ENCODE measurements at places on chromosomes 7 and 10.

- DNase-seq = no peak
Observed at GRCh38 chr10:63265222-63265617, 132.1 kb downstream of the NRBF2 start.

GRCh38 chr7:134714470-134715205 is 64.8 kb upstream of the CALD1 start:
- DNase-seq = no peak

DNA sequence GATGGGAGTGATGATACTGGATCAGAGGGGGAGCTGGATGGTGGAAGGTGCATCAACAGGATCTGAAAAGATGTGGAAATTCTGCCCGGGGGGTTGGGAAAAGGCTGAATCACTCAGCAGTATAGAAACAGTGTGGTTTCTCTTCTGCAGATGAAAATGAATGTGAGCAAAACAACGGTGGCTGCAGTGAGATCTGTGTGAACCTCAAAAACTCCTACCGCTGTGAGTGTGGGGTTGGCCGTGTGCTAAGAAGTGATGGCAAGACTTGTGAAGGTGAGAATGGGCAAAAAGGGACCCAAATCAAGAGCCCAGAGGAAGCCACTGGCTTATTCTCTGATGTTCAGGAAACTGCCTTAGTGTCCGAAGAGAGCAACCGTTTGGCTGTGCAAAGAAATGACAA is 12.9 kb downstream of the OIT3 start:
- DNase-seq = no peak

GRCh38 chr7:99191869-99192596 is 15.9 kb downstream of the KPNA7 start:
- no peak for DNase-seq

DNA sequence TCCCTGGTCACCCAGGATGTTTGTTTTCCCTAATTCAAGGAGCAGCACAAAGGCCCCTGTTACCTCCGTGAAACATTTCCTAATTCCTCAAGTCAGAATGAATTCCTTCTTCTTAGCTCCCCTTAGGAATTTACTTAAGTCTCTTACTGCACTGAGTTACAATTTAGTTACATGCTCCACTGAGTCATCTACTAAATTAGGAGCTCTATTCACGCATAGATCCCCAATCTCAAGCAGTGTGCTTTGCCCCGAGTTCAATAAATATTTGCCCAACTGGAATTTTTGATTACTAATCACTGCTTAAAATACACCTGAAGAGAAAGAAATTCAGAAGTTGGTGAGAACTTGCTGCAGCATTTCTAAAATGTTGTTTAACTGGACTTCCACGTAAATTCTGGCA is 329.4 kb upstream of the MYO3A start:
- DNase-seq = no peak

DNA sequence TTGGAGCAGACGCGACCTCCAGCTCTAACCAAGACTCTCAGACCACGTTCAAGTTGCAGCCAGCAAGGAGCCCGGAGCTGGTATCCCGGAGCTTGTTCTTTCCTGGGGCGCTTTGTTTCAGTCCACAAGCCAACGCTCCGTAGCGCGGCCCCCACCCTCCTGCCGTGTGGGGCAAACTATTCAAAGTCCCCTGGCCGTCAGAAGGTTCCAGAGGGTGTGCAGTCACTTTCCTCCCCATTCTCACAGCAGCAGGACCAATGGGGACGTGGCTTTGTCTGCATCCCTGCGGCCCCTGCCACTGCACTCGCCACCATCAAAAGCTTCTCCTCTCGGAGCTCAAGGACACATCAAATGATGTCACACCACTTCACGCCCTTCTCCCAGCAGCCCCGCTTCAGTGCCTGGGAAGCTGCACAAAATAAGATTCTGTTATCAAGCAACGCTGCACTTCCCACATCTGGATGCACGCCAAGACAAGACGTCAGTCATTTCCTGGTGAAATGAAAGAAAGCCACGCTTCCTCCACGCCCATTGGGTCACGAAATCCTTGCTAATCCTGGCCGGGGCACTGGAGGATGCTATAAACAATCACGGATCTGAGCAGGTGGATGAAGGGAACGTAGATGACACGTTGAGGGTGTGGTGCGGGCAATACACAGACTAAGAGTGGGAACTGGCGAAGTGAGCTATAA is 348.2 kb downstream of the PTPRN2 start:
- no peak for DNase-seq

GRCh38 chr7:27515933-27516332 is 146.8 kb downstream of the HIBADH start:
- DNase-seq = no peak

- no peak for DNase-seq
Observed at GRCh38 chr7:66211429-66211828, 6.3 kb downstream of the TPST1 start.

All from GM13976 (cell line).